Fibroblast of skin of abdomen (primary cell): ENCODE measurements at places on chromosomes 4 and X.
A peak's percentile ranks its signal among the peaks of the same experiment; 100 is the strongest.

DNA sequence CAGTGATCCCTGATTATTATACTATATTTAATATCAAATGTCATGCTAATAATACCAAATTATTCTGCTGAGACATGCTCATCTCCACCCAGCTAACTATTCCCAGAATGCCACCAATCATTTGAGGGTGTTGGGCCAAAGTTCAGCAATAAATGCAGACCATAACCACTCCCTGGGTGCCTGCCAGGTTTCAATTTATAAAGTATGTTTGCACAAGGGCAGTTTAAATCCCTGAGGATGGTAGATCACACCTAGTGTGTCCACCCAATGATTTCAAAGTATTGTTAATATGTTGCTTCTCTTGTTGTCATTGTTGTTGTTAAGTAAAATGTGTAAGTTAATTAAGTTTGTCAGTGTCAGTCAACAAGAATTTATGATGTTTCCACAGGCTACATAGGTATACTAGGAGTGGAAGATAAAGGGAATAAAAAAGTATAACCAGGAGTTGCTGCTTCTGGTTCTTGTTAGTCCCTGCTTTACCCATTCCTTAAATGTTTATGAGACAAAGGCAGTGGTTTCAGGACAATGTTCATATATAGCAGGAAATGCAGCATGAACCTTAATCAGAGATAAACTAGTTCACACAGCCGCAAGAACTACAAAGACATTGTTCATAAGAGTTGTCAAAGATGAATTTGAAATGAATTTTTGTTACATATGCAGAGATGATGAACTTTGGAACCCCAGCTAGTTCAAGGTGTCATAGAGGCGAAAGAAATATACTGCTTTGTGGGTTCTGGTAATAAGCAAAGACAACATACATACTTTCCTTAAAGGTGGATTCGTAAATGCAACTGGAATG lies 25.5 kb downstream of the HPGD start:
- no peak for DNase-seq

DNA sequence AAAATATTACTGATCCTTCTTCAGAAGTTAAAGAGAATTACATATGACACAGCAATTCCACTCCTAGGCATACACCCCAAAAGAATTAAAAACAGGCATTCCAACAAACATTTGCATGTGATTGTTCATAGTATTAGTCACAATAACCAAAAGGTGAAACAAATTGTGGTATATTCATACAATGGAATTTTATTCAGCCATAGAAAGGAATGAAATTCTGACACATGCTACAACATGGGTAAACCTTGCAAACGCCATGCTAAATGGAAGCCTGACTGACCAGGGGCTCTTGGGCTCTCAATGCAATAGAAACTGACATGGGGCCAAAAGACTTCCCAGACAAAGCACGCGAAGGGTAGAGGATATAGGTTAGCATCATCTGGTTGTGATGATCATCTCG lies 62.1 kb upstream of the S100G start:
- peak; percentile 58 for DNase-seq

- no peak for DNase-seq
These were observed 691.5 kb downstream of the KCTD8 start for GRCh38 chr4:43757147-43757546.

- peak; percentile 75 for DNase-seq
These were observed 7.6 kb upstream of the OPHN1 start for GRCh38 chrX:68440940-68441339.

DNA sequence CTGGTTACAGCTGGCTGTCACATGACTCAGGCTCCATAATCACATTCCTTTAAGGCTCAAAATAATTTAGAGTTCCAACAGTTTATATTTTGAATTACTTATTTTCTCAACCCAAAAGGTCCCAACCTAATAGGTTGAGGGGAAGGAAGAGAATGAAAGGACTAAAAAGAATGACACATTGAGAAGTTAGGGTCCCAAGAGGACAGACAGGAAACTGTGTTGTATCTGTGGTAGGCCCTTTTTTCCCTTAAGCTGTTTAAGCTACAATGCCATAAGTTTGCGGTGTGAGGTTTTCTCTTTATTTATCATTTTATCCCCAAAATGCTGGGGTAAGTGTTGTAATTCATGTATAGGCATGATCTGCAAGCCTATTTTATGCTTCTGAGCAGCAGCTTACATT lies 290.2 kb downstream of the ZNF674 start:
- peak; percentile 42 for DNase-seq

DNA sequence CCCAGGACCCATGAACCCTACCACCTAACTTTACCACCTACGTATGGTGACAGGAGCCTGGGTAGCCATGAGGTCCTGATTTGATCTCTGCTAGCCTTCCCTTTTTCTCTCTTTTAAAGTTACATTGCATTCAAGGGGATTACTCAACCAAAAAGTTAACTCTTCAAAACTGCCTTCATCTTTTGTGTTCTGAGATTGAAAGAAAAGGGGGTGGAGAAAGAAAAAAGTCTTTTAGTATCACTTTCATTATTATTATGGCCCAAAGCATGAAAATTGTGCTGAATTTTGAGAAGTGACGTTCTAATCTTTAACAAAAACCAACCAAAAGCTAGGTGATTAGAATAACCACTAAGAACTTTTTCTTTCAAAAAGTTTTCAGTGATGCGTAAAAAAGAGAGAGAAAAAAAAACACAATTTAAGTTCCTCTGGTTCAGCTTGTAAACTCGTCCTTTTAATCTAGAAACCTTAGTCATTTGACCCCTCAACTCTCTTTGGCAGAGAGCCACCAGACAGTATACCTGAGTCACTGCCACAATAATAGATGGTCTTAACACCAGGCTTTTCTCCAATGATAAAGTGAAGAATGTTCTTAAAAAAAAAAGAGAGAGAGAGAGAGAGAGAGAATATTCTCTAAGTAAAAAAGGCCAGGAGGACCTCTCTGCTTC lies 347.4 kb upstream of the FGF13 start:
- DNase-seq = peak; percentile 6

DNA sequence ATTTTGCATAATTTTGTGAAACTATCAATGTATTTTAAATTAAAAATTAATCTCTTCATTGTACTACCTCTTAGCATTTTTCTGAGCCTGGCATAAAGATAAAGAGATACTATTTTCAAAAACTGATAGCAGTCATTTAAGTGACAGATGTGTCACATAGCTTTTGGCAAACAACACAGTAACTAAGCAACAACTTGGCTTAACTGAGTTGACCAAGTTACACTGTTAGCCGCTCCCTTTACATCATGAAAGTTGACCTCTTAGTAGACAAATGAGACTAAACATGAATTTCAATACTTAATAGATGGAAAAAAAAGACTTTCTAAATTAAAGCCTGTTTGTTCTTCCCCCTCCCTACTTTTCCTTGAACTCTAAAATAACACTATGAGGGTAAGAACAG lies 62.0 kb downstream of the ATP8A1 start:
- no peak for DNase-seq
